8988T (cell line): ENCODE measurements at places on chromosomes 16 and 17.

DNA sequence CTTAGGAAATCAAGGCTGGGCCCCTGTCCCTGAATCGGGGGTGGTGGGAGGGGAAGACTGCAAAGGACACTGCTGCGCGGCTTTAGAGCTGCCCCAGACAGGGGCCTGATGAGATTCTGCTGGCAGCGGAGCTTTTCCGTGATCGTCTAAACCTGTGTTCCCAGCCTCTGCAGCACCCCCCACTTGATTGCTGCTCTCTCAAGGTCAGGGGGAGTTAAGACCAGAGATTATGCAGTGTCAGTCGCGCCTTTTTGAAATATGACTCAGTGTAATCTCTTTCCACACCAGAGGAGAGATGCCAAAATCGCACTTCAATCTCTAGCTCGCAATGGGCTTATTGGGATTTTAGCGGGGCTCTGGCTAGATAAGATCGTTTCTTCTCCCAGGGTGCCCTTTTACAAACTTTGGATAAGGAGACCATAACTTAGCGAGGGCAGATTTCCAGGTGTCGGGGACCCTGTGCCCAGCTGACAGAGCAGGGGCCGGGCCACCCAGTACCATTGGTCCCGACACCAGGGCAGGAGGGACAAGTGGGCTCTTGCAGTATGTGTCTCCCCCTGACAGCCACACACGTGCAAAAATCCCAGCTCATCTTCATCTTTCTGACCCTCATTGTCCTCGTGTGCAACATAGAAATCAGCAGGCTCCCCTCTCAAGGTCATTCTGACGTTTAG is 87.0 kb downstream of the IRX3 start:
- DNase-seq, result no peak

DNA sequence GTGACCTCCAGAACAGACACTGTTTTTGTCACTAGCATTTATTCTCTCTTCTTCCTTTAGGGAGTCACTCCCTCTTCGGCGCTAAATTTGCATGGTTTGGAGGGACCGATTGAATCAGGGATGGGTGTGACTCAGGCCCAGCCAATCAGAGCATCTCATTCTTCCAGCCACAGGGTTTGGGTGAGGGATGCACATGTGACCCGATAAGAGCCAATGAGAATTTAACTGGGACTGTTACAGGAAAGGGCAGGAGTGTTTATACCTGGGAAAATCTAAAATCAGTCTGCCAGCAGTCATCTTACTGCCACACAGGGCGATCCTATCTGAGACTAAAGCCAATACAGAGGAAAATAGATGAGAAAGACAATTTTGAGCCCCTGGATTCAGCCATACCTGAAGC is 351.2 kb upstream of the ERCC4 start:
- DNase-seq, result no peak

DNA sequence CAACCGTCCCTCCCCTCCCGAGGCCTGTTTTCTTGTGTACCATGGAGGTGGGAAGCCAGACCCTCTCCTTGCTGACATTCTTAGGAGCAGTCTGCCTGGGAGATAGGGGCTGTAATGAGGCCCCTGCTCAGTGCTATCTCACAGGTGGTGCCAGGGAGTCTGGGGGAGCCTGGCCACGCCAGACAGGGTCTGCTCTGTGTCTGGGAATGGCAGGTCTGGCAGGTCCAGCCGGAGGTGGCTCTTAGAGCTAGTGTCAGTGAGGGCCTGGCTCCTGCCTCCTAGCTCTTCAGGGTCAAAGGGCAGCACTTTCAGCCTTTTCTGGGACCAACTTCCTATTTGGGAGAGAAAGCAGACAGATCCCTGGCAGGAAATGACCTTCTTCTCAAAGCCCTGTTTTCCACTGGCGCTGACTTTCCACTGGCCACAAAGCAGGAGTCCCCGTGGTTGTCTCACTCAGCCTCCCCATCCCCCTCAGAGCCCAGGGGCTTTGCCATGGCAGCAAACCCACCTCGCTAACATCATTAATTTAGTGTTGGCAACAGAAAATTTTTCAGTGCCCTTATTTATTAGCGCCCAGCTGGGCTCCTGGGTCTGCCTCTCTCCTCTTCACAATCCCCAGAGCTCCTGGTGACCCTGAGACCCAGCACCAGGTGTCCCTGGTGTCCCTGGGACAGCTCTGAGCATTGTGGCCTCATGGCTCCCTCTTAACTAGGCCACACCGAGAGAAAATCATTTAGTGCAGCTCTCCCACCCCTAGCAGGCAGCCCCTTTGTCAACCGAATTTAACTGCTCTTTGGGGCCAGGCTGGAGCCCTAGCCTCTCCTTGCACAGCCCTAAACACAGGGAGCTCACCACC is 24.0 kb upstream of the DOK4 start:
- no peak for DNase-seq

- no peak for DNase-seq
Observed at GRCh38 chr17:29061036-29061435, 18.1 kb downstream of the PIPOX start.

DNA sequence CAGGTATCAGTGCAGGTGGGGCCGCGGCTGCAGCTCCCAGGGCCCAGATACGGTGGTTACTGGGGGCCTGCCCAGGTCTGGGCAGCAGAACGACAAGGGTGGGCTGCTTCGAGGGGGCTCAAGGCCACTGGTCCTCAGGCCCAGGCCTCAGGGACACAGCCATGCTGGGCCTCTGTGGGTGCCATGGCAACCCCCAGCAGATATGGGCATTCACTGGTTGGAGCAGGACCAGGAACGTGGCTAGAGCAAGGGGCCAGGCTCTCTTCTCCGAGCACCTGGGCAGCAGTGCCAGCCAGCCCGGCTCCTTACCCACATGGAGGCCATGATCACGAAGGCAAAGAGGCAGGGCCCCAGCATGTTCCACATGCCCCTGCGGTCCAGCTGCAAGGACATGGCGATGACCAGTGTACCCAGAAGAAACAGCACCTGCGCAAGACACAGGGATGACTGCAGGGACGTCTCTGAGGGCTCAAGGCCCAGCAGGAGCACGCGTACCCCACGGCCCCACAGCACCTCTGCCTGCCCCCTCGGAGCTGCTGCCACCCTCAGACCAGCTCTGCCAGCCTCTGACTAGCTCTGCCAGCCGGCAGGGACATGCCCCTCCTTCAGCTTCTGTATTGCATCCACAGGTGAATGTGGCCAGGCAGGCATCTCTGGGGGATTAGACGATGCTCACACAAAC is 2.1 kb upstream of the MRPL28 start:
- no peak for DNase-seq

GRCh38 chr17:8537734-8538133 is 92.8 kb downstream of the MYH10 start:
- DNase-seq, result no peak

DNA sequence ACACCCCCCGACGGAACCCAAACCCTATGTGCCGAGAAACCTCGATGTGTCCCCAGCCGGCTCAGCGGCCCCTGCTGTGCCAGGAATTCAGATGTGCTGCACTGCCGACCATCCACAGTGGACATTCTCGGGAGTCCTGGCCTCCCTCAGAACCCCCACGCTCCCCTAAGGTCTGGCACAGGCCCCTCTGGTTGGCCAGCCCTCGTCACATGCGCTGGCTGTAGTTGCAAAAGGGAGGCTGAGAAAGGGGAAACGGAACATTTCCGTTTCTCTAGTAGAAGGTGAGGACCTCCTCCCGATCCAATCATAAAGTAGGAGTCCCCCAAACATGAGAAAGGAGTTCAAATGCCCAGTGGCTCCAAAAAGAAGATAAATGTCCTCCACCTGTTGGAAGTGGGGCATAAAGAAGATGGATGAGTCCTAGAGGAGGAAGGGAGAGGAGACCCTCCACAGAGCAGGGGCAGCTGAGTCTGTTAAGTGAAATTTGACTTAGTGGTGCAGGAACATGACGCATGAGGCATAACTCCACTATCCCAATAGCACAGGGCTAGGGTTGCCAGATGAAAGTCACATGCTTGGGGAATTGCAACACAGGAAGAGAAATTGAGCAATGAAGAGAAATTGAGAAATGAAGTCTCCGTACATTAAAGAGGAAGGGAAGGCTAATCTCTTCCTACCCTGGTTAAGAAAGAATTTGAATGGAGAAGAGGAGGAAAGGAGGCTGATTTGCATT is 49.3 kb upstream of the WSB1 start:
- DNase-seq, result no peak

DNA sequence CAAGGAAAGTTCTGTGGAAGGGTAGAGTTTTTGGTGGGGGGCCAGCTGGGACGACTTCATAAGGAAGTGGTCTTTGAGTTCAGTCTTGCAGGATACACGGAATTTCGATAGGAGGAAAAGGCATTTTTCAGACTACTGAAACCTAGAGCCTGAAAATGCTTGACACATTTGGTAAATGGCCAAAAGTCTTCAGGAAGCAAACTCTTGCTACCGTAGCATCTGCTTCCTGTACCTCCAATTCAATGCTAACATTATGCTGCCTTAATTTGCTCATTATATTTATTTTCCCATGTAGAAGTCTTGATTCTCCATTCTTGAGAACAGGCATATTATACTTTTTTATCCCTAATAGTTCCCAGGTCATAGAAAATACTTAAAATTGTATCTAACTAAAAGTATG is 129.3 kb upstream of the MED13 start:
- no peak for DNase-seq

DNA sequence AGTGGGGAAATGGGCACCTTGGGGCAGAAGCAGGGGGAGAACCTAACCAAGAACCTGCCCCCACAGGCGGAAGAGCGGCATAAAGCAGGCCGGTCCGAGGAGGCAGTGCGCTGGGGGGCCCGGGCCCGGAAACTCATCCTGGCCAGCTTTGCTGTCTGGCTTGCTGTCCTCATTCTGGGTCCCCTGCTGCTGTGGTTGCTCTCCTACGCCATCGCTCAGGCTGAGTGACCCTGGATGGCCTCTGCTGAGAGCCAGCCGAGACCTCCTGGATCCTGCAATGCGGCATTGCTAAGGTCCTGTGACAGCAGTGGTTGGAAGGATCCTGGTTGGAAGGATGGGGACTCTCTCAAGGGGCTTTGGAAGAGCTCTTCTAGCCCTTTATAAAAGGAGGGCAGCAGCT is 4.5 kb upstream of the PHKG2 start:
- DNase-seq, result no peak

GRCh38 chr16:57617604-57618111 is 10.8 kb upstream of the ADGRG1 start:
- no peak for DNase-seq
